ENCODE measurements at places on chromosomes 5 and 9.

GRCh38 chr9:84996716-84997115, 327.2 kb downstream of the NTRK2 start:
- DNase-seq, result no peak

DNA sequence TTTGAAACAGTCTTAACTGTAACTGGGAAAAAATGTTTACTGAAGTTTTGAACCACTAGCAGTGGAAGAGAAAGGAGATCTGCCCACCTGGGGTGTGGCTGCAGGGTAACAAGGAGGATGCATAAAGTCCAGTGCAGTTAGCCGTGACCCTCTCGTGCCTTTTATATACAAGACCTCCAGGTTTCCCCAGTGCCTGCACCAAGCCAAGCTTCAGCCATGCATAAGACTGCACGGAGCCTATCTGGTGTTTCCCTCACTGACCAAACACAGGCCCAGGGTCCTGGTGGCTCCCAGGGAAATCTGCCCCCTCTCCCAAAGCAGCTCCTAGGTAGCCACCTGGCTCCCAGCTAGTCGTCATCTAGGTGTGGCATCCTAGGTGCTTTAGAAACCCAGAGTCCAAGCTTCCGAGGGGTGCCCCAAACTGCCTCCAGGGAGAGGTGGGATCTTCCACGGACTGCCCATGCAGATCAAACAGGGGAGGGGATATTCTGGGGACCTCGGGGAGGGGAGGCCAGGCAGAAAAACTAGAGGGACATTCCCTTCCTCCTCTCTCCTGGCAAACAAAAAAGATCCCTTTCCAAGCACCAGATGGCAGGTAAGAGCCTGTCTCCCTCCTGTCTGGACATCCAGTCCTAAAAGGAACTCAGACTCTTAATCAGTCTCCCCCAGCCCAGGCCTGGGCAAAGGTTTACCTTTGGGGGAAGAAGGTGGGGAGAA, 2.7 kb downstream of the SHB start:
- no peak for DNase-seq

DNA sequence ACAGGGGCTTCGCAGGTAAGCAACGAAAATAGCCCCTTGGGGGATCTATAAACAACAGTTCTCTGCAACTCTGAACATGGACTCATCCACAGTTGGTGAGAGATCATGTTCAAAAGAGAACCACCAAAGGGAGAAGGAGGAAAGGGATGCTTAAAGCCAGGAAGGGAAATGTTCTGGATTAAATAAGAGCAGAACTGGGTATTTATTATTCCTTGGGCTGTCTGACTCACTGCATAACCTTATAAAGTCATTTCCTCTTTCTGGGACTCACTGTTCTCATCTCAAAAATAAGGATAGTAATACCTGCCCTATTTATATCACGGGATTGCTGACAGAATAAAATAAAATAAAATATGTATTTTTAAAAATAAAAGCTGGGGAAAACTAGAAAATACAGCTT, 11.2 kb upstream of the MARCHF3 start:
- no peak for DNase-seq

GRCh38 chr9:98117984-98118639, 910 bp downstream of the TRIM14 start:
- peak; percentile 47 for DNase-seq

GRCh38 chr9:36136272-36136893, at the start of gene GLIPR2:
Gene GLIPR2 (plus strand): TSS chr9:36136733. CDS start chr9:36136779, 46 bp downstream.
- DNase-seq, result peak; percentile 83

All from activated T-cell treated with anti-CD3 and anti-CD28 coated beads, Interleukin-2, amount 50 U/mL, for 1 hour (primary cell).